ENCODE measurements at places on chromosomes 3 and 15.

- no peak for DNase-seq
Observed at GRCh38 chr3:120174811-120175539, 80.7 kb upstream of the GSK3B start.

DNA sequence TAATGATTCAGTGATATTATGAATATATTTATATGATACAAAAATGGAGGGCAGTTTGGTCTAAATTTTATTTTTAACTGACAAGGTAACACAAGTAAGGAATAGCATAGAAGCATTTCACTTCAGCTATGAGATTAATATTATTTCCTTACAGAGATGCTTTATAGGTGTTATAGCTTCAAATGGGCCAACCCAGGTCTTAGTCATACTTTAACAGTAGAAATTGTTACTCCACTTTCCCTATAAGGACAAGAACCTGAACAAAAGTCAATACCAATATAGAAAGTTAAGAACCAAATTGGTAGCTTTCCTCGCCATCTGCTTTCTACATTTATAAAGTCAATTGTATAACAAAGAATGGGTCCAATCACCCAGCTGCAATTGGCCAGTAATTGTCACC is 570.6 kb downstream of the FOXP1 start:
- DNase-seq, result no peak

DNA sequence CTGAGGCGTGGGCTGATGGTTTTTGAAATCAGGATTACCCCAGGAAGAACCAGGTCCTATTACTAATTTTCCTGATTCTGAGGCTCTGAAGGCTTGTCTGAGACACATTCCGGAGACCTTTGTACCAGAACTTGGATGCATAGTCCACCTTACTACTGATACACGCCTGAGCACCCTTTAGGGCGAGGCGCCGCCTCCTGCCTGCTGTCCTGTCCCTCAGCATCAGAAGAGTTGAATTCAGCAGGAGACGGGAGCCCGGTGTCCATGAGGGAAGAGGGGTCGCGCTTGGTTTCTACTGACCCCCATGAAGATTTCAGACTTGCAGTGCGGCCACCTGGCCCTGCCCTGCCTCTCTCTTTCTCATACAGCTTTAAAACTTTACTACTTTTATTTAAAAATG is 49.9 kb downstream of the KLF13 start:
- no peak for DNase-seq

- no peak for DNase-seq
Observed at GRCh38 chr15:82781349-82781748, 24.5 kb downstream of the FSD2 start.

- no peak for DNase-seq
Observed at GRCh38 chr3:139313921-139314320, 29.9 kb upstream of the MRPS22 start.

GRCh38 chr3:136928240-136928639 is 29.5 kb upstream of the IL20RB start:
- no peak for DNase-seq

DNA sequence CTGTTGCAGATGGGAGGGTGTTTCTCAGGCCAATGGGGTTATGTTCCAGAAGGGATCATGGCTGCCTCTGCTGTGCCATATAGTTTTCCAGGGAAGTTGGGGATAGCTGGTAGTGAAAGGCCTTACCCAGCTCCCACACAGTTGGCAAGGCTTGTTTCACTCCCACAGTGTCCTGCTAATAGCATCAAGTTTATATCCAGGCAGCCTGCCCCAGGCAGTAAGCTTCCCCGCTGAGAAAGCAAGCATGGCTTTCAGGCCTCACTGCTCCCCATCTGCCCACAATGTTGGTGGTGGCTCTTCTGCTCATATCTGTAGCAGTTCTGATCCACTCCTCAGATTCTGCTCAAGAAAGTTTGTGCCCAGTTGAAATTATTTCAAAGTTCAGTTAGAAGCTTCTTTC is 50.9 kb upstream of the DCBLD2 start:
- DNase-seq, result no peak

DNA sequence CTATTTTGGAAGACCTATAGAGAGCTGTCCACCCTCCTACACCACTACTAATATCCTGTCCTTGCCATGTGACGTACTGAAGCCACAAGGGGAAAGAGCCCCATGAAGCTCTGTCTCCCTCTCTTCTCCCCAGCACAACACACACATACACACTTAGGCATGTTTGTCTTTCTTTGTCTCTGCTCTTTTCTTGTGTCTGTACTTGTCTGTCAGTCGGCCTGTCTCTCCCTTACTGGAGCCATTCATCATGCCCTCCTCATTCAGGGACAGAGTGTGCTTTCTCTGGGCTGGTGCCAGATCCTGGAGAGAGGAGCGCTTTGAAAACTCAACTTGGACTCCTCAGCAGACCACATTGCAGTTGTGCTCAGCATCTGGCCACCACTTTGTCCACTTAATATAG is 47.6 kb downstream of the PSMD6 start:
- peak; percentile 52 for DNase-seq

DNA sequence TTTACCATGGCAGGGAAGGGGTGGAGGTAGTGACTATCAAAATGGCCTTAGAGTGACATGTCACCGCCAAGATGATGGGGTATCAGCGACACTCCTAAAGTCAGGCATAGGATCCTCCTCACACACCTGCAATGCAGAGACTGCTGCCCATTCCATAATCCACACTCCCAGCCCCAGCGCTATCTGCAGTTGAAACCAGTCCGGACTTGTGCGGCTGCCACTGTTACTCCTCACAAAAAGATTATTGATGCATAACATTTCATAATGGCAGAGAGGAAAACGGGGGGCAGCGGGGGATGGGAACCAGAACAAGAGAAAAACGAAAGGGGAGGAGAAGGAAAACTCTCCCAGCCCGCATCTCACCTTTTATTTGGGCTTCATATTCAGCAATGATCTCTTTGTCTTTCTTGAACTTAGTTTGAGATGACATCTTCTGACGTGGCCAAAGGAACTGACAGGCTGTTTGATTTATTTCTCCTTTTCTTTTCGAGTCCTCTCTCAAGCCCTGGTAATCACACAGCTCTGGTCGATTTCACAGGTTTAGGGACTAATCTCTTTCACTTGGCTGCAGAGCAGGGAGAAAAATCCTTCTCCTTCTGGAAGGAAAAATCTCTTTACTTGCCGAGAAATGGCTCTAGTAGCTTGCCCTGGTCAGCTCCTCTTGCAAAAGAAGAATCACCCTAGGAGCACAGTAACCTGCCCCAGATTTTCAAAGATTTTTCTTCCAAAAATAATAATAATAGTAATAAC is 749 bp downstream of the SRGAP3 start:
- peak; percentile 34 for DNase-seq

GRCh38 chr3:109532257-109533216 is 195.2 kb upstream of the DPPA4 start:
- DNase-seq, result peak; percentile 42

DNA sequence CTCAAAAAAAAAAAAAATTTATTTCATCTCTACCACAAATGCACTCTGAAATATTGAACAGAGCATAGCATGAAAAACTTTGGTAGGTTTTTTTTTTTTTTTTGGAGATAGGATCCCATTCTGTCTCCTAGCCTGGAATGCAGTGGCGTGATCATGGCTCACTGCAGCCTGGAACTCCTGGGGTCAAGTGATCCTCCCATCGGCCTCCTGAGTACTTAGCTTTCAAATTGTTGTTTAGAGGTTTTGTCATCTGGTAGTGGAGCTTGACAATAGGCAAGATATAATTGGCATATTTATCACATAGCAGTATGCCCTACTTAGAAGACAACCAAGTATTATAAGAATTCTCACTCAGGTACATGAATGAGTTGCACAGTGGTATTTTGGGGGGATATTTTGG is 234.2 kb upstream of the ST8SIA2 start:
- no peak for DNase-seq

DNA sequence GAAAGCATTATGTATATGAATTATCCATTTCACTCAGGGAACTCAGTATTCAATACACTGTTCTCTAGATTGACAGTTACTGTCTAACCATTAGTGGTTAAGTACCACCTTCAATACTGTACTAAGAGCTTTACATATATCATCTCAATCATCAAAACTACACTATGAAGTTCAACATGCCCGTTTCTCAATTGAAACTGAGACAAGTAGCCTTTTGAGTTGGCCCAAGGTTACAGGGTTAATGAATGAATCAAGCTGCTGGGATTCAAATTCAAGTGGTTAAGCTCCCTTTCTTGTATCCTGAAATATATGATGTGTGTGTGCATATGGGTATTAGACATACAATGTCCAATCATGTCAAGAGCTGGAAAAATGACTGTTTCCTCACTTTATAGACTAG is 5.8 kb downstream of the TASOR start:
- no peak for DNase-seq

DNA sequence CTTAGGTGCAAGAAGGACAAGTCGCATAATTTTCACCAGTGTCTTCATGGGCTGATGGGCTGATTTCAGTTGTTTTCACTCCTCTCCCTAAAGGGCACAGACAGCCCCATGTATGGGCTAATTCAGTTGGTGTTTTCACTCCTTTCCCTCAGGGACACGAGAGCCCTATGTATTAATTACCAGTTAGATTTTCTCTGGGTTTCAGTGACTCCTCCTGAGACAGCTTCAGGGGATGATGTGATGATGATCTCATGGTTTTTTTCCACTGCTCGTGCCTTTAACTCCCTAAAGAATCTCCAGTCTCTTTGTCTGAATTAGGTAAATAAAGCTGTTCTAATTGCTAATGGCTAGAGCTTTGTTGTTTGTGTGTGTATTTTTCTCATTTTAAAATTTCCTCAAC is 9.9 kb downstream of the RAMAC start:
- no peak for DNase-seq

GRCh38 chr3:11778248-11778647 is 68.4 kb downstream of the TAMM41 start:
- no peak for DNase-seq

GRCh38 chr15:39976291-39977274 is 42.7 kb downstream of the EIF2AK4 start:
- peak; percentile 82 for DNase-seq

GRCh38 chr3:189303584-189303983 is 131.8 kb downstream of the TPRG1 start:
- DNase-seq, result no peak

DNA sequence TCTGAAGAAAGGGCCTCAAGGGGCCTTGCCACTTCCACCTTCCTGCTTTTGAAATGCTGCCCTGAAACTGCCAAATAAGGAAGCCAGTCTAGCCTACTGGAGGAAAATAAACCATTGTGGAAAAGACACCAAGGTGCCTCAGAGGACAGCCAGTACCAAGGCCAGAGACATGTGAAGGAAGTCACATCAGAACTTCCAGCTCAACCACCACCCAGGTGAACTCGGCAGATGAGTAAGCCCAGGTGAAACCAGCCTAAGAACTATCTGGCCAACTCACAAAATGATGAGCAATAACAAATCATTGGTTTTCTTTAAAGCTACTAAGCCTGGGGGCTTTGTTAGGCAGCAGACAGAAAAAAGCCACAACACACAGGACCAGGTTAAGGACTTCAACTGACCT is 103.0 kb downstream of the MAGI1 start:
- no peak for DNase-seq

GRCh38 chr3:181943285-181943684 is 231.6 kb downstream of the SOX2 start:
- no peak for DNase-seq

DNA sequence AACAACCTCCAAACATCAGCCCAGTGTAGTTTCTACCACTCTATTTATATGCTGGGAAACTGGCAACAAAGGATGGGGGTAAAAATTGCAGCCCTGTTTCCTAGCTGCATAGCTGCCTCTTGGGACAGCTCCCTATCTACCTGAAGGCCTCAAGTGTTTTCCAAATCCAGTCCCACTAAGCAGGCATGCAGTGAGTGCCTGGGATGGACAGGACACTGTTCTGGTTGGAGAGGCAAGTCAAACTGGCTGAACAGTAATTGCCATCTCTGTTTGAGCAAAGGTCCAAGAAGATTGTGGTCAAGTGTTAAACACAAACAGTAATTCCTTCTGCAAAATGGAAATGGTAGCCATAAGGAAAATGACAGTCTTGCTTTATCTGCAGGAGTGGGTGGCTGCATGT is 125.4 kb downstream of the FMN1 start:
- no peak for DNase-seq

DNA sequence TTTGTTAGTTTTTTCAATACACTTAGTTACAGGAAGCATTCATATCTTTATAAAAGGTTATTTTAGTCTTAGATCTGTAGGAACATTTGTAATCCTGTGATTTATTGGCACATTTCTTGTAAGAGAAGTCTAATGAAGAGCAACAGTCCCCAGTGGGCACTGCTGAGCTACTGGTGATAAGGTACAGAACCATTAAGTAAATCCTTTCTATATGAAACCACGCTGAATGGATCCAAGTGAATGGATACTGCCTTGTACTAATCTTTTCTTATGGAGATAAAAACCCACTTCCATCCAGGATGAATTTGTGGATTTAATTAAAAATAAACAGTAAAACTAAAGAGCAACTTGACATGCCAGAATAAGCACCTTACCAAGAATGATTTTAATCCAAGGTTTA is 64.0 kb downstream of the SHQ1 start:
- no peak for DNase-seq

DNA sequence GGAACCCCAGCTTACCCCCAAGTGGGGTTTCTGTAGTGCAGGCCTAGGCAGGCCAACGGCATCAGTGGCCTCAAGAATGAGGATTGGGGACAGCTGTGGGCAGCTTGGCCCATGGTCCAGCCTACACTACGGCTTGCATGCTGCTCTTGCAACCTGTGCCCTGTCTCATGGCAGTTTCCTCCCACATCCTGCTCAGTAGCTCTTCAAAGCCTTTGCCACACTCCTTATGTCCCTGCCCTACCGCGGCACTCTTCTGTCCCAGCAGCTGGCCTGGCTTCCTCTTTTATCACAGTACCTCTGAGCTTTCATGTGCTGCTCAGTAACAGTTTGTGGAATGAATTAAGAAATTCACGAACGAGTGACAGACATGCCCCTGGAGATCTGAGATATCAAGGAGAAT is 431.0 kb downstream of the EPHB1 start:
- no peak for DNase-seq

DNA sequence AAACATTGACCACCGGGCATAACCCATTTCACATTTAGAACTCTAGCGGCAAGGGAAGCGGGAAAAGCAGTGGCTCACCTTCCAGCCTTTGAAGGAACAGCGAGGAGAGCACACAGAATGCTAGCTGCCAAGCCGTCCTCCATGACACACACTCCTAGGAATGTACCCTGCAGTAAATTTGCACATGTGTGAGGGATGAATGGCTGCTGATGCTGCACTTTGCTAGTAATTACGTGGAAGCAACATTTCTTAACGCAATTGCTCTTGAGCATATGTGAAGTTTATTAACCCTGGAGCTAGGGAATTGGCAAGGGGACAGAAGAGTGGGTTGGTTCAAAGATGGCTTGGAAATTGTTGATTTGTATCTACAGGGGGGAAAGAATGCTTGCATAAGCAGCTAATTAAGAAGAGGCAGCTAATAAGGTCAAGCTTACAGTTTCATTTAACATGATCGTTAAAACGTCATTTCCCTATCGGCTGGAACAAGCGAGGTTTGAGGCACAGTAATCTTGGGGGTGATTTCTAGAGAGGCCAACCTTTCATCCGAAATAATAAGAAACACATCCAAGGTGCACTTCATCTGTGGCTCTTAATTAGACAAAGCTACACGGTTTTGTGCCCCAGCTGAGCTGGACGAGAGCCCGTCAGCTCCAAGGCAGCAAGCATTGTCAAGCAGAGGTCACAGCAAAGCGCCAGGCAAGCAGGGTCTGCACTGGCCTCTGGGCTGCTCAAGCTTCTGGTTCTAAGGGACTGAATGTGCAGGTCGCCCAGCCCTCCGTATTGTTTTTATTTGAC is 123.4 kb downstream of the CHSY1 start:
- peak; percentile 56 for DNase-seq

GRCh38 chr3:31291818-31292217 is 240.9 kb upstream of the STT3B start:
- DNase-seq, result no peak

- DNase-seq, result peak; percentile 89
Observed at GRCh38 chr3:136751316-136752171, 634 bp downstream of the STAG1 start.

GRCh38 chr3:156133076-156133475 is 12.7 kb downstream of the KCNAB1 start:
- no peak for DNase-seq
